HuH-7.5 (cell line): ENCODE measurements at places on chromosomes 7 and 10.

GRCh38 chr7:28558236-28558635 lies 145.9 kb downstream of the CREB5 start:
- DNase-seq: no peak

DNA sequence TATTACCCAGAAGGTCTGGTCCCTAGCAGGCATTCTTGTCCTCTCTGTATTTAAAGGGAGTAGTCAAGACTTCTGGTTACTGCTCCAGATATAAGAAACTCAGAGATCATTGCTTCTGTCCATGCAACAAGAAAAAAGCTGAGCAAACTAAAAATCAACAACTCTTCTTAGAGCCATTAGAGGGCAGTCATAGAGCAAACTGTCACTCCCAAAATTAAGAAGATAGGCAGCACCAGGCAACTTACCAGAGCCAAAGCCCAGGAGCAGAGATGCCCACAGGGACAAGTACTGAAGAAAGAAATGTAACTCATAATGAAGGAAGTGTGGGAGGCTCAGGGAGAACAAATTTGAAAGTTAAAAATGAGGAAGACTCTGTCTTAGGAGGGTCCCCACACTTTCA lies 472.9 kb upstream of the COBL start:
- DNase-seq: no peak

- DNase-seq: no peak
Observed at GRCh38 chr10:127774766-127775559, 38.0 kb downstream of the FOXI2 start.

- no peak for DNase-seq
Observed at GRCh38 chr10:13412894-13413293, 64.8 kb upstream of the SEPHS1 start.

DNA sequence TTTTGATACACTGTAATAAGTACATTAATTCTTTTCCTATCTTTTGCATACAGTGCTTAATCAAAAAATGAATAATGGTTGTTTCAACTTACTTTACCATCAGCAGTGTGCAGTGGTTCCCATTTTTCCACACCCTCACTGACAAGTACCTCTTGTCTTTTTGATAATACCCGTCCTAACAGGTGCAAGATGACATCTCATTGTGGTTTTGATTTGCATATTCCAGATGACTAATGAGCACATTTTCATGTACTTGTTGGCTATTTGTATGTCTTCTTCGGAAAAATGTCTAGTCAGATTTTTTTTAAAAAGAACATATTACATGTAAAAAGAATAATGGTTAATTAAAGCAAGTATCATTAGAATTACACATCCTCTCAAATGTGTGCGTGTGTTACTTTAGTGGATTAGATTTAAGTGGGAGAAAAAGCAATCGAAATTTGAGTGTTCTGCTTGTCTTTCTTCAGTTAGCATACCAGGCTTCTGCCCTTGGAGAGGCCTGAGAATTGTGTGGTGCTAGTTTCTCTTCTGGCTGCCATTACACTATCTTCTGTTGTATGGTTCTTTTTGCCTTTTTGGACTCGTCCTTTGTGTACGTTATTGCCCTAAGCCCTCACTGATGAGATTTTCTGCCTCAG lies 291.2 kb downstream of the AUTS2 start:
- no peak for DNase-seq

- no peak for DNase-seq
Observed at GRCh38 chr7:26663874-26664273, 200.5 kb downstream of the SKAP2 start.

- DNase-seq: no peak
Observed at GRCh38 chr10:49364747-49365146, 31.1 kb downstream of the DRGX start.

- no peak for DNase-seq
Observed at GRCh38 chr7:41969561-41970105, 266.7 kb upstream of the INHBA start.

DNA sequence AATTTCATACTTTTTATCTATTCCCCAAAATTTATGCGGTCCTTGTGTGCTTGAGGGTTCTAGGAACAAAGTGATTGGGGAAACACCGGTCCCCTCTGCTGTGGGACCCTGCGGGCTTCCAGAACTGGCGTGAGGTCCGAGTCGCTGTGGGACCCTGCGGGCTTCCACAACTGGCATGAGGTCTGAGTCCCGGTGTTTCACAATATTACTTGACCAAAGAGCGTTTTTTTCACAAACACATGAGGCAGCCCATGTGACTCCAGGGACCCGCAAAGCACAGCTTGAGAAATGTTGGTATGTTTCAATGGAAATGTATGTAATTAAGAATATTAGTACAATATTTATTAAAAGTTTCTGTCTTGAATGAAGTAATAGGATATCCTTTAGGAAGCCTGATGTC lies 212.2 kb downstream of the MGMT start:
- DNase-seq: no peak

- no peak for DNase-seq
Observed at GRCh38 chr7:92621026-92621540, 30.9 kb upstream of the FAM133B start.

GRCh38 chr7:147182874-147183273 lies 1066.3 kb downstream of the CNTNAP2 start:
- no peak for DNase-seq

DNA sequence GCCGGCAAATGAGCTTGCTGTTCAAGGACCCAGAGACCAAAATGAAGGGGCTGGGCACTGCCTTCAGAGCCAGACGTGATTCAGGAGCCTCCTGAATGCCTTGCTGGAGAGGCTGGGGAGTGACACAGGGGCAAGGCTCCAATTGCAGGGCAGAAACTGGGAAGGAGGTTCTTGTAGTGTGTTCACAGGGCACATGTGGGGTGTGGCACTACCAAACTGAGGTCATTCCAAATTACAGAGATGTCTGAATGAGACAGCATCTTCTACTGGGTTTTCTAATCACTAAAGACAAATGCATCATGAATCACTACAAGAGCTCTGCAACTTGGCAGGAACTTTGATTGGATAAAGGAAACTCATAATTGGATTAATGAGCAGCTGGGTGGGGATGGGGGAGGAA lies 17.8 kb downstream of the CRTAC1 start:
- DNase-seq: no peak

DNA sequence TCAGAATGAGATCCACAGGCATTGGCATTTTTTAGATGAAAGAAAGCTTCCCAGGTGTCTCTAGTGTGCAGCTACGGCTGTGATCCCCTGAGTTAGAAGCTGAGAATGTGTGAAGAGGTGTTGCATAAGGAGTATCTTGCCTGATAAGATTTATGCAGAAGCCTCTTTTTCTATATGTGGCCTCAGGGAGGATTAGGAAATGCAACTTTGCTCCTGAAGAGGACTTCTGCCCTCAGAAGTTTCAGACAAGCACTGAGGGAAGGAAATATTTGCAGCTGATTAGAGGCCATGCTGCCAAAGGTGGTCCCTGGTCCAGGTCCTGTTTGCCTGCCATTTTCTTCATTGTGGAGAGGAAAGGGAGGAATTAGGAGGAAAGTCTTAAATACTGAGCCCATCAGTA lies 551.8 kb downstream of the PHTF2 start:
- DNase-seq: no peak

DNA sequence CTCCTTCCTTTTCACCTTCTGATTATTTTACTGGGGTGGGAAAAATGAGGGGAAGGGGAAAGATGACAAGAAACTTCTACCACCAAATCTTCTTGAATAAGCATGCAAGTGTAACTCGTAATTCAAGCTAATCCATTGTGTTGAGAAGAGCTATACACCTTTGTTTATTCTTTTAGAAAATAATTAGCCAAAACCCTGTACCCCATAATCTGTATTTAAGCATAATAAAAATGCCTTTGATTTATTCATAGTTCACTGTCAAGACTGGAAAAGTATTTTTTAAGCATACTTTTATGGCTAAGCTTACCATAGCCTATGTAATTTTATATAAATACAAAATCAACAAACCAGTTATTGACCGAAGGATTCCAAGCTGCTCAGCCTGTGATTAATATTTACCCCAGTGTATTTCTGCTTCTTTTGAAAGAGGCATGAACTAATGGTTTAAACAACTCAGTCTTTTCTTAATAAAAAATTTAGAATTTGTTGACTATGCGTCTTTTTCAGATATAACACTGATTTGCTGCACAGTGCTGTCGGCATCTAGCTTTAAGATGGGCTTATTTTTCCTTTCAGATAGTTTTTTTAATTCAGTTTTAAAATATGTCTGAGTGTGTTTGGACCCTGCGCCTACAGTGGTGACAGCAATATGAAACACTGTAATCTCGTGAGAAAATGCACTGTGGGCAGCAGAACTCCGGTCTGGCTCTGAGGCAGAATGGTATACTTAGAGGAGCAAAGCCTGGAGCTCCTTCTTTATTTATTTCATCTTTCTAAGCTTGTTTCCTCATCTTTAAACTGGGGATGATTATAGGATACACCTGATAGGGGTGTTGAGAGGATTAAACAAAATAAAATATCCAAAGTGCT lies 238.8 kb upstream of the LRGUK start:
- DNase-seq: no peak

DNA sequence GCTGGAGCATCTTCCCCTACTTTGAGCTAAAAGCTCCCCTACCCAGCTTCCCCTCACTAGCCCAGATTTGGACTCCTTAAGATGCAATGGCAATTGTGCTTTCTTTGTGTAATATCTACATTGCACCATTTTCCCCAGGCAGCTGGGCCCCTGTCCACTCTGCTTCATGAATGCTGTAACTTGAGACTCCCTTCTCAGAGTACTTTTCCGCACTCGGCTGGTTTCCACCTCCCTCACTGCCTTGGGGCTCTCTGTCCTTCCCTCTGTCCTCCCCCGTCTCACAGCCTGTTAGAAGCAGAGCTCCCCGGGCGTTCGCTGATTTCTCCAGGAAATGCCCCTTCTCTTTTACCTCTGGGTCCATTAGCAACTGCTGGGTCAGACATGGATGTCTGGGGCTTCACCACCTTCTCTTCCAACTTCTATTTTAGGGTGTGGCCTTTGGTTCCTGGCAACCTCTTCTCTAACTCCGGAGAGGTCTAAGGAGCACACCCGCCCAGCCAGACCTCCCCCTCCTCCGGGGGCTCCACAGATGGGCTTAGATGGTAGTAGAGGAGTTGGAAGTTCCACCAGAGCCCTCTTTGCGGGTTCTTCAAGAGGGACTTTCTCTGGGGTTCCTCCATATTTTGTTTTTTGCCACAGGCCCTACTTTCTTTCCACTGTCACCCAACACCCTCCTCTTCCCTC lies 2.9 kb upstream of the TMEM72 start:
- no peak for DNase-seq

GRCh38 chr10:37479469-37479868 lies 354.1 kb downstream of the ANKRD30A start:
- DNase-seq: no peak

GRCh38 chr7:145729691-145730090 lies 386.9 kb upstream of the CNTNAP2 start:
- DNase-seq: no peak

GRCh38 chr10:22434521-22434920 lies 89.2 kb downstream of the SPAG6 start:
- no peak for DNase-seq

- DNase-seq: no peak
Observed at GRCh38 chr7:80450621-80451308, 61.1 kb downstream of the GNAT3 start.

GRCh38 chr7:110762546-110763225 lies 328.2 kb upstream of the LRRN3 start:
- no peak for DNase-seq

GRCh38 chr7:95011146-95011928 lies 103.9 kb downstream of the PPP1R9A start:
- no peak for DNase-seq

- no peak for DNase-seq
Observed at GRCh38 chr7:28414453-28414852, 2.1 kb downstream of the CREB5 start.
